ENCODE measurements at places on chromosomes 2 and 18.
A peak's percentile ranks its signal among the peaks of the same experiment; 100 is the strongest.

- no peak for DNase-seq
Observed at GRCh38 chr18:71995904-71996465, 548.2 kb downstream of the CBLN2 start.

DNA sequence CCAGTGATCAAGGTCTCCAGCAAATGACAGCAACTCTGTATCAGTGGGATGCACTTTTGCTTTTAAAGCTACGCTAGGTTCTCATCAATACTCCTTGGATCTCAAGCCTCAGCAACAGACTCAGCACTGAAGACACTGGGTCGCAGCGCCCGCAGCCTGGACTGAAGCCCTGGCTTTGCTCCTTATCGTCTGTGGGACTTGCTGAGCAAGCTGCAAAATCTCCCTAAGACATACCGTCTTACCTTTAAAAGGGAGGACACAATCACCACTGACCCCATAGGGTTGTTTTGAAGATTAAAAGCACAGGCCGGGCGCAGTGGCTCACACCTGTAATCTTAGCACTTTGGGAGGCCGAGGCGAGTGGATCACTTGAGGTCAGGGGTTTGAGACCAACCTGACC is 8.1 kb downstream of the CYB5A start:
- DNase-seq: no peak

- DNase-seq: no peak
Observed at GRCh38 chr2:144439993-144440392, 79.9 kb downstream of the ZEB2 start.

- no peak for DNase-seq
Observed at GRCh38 chr2:86661333-86661732, 37.7 kb upstream of the RNF103 start.

- DNase-seq: no peak
Observed at GRCh38 chr2:225017713-225018112, 24.6 kb downstream of the DOCK10 start.

- DNase-seq: no peak
Observed at GRCh38 chr2:207546822-207547221, 17.1 kb downstream of the CREB1 start.

GRCh38 chr2:38960609-38961320 is 71.1 kb downstream of the ARHGEF33 start:
- no peak for DNase-seq

DNA sequence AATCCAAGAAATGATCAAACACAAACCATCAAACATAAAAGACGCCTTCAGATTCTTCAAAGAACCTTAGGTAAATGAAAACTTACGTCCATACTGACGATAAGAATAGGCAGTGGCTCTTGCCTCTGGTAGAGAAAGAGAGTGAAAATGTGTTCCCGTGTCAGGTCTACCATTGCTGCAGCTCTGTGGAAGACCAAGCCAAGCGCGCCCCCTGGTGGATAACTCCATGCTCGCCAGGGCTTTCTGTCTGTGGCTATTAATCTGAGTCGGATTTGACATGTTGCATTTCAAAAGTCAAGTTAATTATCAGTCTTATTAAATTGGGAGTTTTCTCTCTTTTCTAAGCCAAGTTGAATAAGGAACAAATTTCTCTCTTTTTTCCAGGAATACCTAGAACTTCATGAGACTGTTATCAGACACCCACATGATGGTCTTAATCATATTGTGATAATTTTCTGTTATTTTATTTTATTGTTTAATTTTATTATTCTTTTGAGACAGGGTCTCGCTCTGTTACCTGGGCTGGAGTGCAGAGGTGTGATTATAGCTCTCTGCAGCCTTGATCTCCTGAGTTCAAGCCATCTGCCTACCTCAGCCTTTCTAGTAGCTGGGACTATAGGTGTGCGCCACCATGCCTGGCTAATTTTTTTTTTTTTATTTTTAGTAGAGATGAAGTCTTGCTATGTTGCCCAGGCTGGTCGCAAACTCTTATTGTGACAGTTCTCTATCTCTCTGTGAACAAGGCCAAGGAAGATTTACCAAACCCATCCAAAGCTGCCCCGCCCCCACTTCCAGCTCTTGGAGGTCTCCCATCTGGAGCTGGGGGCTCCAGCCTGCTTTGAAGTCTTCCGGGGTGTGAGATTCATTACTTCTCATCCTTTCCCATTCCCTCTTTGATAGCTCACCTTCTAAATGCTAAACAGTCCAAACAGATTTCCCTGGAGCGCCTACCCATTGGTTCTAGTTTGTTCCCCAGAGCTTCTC is 15.8 kb upstream of the ZAP70 start:
- DNase-seq: peak; percentile 90

DNA sequence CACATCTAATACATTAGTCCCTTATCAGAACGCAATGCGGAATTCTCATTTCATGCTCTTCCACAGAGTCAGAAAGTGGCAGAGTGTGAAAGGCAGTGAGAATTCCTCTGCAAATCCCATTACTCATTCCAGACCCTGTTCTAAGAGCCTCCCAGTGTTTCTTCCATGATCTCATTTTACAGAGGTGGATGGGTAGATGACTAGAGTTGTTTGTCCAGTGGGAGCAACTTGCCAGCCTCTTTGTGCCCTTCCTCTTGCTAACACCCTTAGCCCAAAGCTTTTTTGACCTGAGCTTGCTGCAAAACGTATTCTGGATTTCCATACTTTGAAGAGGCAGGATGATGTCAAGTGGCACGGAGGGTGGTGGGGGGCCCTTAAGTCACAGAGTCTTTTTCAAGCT is 467.7 kb upstream of the RGPD4 start:
- no peak for DNase-seq

DNA sequence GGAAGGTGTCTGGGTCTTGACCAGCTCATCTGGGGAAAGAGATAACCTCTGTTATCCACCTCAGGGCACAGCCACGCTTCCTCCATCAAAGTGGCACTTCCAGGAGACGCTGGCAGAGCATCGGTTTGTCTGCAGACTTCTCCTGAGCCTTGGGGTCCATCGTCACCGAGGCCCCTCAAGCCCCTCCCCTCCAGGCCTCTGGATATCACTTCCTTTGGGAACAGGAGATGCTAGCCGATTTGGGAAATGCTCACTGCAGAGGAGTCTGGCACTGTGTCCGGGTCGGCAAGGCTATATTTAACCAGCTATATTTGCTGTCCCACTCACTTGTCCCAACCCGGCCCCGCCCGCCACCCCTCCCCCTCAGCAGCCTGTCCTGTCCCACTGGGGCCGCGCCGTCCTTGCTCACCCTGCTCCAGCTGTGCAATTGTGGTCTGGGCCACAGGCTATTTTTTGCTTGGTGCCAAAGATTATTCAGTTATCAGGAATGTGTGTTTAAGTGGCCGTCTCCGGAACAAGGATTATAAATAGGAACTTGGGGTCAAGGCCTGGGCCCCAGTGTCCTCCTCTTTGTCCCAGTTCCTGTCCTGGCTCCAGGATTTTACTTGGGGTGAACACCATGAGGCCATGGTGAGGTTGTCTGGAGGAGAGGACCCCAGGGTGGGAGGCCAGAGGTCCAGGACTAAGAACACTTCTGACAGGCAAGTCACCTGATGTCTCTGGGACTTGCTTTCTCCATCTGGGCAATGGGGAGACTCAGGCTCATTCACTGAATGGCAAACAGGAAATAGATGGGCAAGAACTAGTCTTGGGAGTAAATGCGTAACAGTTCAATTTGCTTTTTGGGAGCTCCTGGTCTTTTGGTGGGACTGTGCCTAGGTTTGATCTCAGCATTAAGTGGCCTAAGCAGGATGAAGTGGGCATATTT is 263.6 kb downstream of the DYSF start:
- DNase-seq: no peak

GRCh38 chr18:37551249-37551648 is 14.3 kb downstream of the CELF4 start:
- DNase-seq: no peak

DNA sequence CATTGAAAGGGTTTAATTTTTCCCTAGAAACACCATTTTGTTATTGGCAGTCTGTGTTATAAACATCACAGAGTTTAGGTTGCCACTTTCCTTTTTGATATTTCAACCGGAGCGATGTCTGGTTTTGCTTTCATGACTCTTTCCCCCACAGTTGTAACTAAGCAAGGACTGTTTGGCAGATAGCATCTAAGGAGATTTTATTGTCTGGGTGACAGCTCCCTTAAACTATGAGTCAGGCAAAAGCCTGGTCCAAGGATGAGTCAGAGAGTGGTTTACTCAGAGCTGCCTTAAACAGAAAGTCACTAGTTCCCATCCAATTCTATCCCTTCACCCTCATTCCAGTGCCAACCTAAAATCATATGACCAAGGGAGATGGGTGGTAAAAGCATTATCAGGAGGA is 341.6 kb upstream of the VWC2L start:
- DNase-seq: no peak

DNA sequence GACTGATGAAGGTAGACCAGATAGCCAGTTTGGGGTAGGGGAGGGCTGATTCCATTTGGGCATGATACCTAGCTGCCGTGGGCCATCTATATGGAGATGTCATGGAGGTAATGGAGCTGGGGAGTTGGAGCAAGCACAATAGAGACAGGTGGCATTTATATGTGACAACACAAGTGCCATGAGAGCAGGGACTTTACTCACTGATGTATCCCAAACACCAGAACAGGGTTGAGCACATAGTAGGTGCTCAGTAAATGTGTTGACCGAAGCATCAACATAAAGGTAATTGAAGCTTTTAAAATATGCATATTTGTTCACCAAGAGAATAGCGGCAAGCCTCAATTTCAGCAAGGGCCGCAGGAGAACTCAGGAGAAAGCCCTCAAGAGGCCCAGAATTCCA is 15.0 kb downstream of the SLC30A3 start:
- no peak for DNase-seq

- peak; percentile 1 for DNase-seq
Observed at GRCh38 chr2:97267411-97268074, 154.6 kb downstream of the ANKRD36 start.

GRCh38 chr2:42244520-42244919 is 75.4 kb downstream of the EML4 start:
- DNase-seq: no peak

DNA sequence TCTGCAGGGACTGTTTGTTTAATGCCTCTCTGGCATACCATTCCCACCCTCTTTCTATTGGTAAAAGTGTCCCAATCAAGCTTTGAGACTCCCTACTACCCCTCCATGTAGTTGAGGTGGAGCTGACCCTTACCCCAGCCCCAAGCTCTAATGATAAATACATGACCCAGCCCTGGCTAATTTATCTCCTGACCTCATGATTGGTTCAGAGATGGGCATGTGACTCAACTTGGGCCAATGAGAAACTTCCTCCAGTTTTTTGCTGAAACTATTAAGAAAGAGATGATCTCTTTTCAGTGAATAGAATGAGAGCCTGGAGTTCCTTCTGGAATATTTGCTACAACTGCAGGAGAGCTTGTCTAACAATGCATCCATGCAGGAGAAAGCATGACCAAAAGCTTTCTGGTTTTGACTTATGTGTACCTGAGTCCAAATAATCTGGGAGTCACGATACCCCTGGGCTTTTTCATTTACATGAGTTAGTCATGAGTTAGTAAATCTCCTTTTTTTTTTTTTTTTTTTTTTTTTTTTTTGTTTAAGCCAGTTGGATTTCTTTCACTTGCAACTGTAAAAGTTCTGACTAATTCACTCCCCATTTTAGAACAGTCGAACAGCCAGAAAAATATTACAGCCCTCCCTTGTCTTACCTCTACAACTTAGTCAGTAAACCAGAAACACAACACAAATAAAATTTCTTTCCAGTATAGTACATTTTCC is 66.5 kb upstream of the TLK1 start:
- no peak for DNase-seq

- DNase-seq: peak; percentile 37
Observed at GRCh38 chr2:213934560-213934959, 476.3 kb upstream of the VWC2L start.

- DNase-seq: no peak
Observed at GRCh38 chr2:3654531-3655225, 3.3 kb upstream of the ALLC start.

DNA sequence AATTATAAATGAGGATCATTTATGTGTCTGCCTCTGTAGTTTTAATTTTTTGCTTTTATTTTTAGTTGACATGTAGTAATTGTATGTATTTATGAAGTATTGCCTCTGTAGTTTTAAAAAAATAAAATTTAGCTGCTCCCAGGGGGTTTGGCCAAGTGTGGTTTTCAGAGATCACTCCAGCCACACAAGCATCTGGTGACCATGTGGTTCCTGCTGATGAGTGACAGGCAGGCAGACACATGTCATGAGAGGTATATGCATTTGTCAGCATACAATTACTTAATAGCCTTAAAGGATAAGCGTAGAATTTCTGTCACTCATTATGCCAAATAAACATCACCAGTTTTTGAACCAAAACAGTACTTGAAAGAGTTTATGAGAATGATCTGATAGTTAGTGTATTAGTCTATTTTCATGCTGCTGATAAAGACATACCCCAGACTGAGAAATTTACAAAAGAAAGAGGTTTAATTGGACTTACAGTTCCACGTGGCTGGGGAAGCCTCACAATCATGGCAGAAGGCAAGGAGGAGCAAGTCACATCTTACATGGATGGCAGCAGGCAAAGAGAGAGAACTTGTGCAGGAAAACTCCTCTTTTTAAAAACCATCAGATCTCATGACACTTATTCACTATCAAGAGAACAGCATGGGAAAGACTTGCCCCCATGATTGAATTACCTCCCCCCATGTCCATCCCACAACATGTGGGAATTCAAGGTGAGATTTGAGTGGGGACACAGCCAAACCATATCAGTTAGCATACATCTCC is 29.6 kb downstream of the MREG start:
- no peak for DNase-seq

DNA sequence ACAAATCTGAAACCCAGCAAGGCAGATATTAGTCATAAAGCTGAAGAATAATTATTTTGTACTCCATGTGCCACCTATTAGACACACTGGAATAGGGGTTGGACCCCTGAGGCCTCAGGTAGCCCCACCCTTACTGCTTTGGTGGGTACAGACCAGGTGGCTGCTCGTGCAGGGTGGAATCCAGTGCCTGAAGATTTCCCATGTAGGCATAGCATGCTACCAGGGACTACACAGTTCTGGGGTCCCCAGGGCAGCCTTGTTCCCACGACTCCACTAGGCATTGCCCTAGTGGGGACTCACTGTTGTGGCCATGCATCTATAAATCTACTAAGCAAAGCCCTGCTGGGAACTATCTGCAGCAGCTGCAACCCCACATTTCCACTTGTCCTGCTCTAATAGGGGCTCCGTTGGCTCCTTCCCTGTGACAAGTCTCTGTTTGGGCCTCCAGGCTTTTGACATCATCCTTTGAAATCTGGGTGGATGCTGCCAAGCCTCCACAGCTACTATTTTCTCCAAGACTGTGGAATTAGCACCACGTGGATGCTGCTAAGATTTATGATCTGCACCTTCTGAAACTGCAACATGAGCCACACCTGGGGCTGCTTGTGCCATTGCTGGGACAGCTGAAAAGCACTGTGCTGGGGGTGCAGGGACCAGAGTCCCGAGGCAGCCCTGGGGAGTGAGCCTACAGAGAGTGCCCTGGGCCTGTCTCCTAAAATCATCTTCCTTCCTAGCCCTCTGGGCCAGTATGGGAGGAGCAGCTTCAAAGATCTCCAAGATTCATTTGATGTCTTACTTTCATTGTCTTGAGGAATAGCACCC is 303.8 kb downstream of the FSIP2 start:
- DNase-seq: no peak

- DNase-seq: peak; percentile 42
Observed at GRCh38 chr2:68357605-68358337, 7.3 kb upstream of the PLEK start.

Data from CD4-positive, alpha-beta T cell treated with Interleukin-21 for 1 hour (primary cell).